ENCODE measurements at places on chromosomes 13 and 19.
A peak's percentile ranks its signal among the peaks of the same experiment; 100 is the strongest.

DNA sequence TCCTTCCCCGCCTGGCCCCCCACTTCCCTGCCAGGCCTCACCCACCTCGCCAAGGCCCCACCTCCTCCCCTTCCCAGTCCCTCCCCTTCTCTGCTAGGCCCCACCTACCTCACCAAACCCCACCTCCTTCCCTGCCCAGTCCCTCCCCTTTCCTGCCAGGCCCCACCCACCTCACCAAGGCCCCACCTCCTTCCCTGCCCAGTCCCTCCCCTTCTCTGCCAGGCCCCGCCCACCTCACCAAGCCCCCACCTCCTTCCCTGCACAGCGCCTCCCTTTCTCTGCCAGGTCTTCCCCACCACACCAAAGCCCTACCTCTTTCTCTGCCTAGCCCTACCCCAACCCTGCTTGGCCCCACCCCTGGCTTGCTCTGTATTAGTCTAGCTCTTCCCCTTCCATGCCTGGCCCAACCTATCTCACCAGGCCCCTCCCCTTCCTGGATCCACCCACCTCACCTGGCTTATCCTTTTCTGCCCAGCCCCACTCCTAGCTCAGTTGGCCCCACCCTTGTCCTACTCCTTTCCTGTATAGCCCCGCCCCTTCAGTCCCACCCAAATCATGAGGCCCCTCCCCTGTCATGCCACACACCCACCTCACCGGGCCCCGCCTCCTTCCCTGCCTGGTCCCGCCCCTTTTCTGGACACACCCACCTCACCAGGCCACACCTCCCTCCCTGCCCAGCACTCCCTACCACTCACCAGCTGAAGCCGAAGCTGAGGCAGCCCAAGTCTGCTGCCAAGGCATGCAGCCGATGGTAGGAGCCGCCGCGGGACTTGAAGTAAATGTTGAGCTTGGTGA, 16.2 kb downstream of the CERS1 start:
- no peak for DNase-seq

DNA sequence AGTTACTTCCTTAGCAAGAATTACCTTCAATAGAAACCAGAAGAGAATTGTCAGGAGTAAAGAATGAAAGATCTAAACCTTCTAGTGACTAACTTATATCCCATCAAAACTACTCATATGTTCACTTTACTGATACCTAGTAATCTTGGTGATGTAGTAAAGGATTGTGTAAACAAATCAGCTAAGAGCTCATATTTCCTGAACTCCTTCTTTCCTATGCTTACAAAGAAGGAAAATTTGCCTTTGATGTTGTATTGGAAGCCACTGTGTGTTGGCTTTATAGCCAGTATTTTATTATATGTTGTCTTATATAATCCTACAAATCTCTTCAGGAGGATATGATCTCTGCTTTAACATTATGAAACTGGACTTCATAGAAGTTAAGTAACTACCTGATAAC, 671.0 kb downstream of the PCDH9 start:
- DNase-seq = no peak

GRCh38 chr19:46466536-46467196, 4.7 kb downstream of the PNMA8A start:
- no peak for DNase-seq

GRCh38 chr19:18339723-18340122, 675 bp upstream of the PGPEP1 start:
- DNase-seq = no peak

DNA sequence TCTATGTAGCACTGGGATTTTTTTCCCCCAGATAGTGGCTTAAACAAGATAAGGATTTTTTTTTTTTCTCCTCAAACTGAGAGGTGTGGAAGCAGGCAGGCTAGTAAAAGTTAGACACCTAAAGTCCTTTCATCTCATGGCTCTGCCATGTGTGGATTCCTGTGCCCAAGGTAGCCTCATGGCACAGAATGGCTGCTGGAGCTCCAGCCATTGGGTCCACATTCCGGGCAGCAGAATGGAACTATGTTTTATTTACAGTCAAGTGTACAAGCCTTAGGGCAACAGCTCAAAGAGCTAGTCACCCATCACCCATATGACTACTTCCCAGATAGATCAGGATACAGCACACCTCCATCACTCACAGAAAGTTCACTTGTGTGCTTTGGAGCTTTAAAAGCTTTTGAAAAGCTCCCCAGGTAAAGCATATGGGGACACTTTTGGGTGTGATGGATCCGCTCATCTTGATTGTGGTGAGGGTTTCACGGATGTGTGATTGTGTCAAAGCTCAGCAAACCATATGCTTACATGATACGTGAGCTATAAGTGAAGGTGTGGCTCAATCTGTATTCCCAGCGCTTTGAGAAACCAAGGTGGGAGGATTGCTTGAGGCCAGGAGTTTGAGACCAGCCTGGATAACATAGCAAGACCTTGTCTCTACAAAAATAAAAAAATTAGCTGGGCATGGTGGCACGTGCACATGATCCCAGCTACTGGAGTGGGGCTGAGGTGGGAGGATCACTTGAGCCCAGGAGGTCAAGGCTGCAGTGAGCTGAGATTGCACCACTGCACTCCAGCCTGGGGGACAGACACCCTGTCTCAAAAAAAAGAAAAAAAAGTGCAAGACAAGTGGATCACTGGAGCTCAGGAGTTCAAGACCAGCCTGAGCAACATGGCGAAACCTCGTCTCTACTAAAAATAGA, 18.1 kb downstream of the PGLS start:
- no peak for DNase-seq

DNA sequence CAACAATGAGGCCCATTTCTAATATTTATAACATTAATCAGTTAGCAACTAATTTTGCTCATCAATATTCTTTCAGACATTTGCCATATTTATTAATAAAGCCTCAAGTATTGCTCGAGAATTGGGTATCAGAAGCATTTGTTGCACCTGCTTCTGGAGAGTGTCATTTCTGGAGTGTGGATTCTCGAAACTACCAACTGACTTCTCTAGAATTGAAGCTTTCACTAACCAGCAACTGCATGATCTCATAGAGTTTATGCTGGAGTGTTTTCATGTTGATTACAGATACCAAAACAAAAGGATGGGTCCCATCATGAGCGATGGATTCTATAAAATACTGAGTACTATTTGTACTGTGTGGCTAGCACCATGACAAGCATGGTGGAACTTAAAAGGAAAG, 121.0 kb upstream of the SLC7A1 start:
- DNase-seq = no peak

DNA sequence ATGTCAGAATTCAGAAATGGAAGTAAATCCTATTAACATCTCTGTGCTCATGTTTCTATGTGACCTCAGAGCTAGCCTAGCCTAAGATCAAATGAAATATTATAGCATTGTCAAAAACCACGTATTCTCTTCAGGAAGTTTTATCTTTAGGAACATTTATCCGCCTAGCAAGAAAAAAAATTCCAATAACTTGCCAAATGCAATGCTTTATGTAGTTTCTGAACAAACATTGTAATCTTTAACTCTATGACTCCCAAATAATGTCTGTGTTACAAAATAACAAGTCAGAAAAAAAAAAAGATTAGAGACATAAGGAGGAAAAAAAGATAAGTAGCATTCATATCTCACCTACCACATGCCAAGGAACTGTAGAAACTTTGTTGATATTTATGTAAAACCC, 18.4 kb upstream of the IPO5 start:
- no peak for DNase-seq

DNA sequence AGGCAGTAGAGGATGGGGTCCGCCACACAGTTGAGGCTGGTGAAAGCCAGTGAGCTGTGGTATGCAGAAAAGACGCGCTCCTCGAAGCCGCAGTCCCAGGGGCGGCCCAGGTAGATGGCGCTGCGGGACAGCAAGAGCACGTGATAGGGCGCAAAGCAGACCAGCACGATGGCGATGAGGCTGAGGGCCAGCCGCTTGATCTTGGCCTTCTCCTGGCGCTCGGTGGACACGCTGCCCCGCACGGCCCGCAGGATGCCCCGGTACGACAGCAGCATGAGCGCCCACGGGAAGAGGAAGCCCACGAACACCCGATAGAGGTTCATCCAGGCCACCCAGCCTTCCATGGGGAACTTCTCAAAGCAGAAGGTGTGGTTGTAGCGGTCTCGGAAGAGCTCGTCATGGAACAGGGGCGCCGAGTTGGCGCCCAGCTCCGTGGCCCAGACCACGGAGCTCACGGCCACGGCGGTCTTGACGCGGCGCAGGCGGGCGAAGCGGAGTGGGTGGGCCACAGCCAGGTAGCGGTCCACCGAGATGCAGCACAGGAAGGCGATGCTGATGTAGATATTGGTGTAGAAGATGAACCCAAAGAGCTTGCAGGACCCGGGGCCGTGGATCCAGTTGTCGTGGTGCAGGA, 6.5 kb upstream of the OPA3 start:
- DNase-seq = no peak

- DNase-seq = no peak
These were observed 11.8 kb upstream of the FBN3 start for GRCh38 chr19:8161135-8161646.

GRCh38 chr19:29881386-29881785, 60.7 kb upstream of the URI1 start:
- no peak for DNase-seq

GRCh38 chr13:113489549-113490495, 689 bp downstream of the DCUN1D2 start:
- DNase-seq = no peak

DNA sequence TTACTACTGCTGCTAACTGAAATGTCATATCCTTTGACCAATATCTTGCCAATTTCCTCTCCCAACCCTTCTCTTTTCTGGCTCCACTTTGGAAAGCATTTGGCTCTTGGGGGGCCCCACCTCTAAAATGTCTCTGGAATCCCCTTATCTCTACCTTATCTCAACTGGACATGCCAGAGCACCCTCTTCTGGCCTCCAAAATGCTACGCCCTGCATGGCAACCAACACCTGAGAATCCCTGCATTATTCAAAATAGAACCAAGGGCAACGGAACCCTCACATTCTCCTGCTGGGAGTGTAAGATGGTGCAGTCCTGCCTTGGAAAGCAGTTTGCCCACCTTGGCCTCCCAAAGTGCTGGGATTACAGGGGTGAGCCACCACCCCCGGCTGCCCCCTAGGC, 35.3 kb downstream of the CERS4 start:
- DNase-seq = no peak

GRCh38 chr19:39996218-39996810, 546 bp upstream of the ZNF546 start:
- peak; percentile 12 for DNase-seq

DNA sequence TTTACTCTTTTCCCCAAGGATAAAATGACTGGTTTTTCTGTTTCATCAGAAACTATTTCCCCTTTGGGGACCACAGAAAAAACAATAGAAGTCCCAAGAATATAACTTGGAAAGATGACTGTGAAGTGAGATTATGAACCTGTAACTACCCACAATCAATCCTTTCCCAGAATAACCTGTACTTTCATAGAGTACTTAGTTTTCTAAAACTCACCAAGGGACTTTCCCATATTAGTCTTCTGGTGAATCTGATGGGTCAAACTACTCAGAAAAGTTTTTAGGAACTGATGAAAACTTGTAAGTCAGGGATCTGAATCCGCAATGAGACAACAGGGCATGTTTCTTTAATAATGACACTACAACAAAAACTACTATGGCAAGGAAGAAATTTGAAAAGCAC, 62.6 kb downstream of the STK24 start:
- DNase-seq = no peak

GRCh38 chr19:56076498-56076897, 44.6 kb downstream of the ZNF787 start:
- DNase-seq = peak; percentile 14

- no peak for DNase-seq
These were observed 14.3 kb downstream of the ERICH4 start for GRCh38 chr19:41457241-41457640.

GRCh38 chr13:110242615-110243014, 64.3 kb downstream of the COL4A1 start:
- DNase-seq = no peak

GRCh38 chr13:50593207-50593606, 250.3 kb downstream of the DLEU7 start:
- DNase-seq = no peak

DNA sequence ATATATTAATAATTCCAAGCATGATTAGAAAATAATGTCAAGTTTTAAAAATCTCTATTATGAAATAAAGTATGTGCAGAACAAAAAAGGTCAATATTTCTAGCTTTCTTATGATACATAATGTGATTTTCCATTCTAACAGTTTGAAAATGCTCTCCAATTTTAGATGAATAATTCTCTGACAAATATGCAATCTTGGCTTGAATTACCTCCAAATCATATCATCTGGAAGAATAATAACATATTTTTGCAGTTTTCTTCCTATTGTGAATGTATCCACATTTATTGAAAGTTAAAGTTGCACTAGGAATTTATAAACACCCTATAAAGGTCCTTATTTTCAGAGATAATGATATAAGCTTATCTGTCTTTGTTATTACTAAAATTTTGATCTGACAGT, 548.5 kb upstream of the SLC10A2 start:
- DNase-seq = no peak

DNA sequence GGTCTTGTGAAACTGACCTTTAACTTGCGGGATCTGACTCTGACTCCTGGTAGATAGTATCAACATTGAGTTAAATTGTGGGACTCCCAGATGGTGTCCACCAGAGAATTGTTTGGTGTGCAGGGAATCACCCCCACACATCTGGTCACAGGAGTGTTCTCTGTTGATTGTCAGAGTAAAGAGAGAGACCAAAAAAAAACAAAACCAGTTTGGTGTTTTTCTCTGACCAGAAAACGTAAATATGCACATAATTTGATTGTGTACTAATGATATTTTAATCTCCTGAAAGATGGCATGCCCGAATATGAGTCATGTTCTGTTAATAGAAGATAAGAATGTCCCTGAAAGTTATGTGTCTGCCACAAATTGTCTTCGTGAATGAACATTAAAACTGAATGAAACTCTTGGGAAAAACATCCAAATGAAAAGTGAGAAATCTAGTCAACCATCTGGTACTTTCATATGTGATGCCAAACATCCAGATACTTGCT, 118.5 kb upstream of the GPC6 start:
- DNase-seq = no peak

DNA sequence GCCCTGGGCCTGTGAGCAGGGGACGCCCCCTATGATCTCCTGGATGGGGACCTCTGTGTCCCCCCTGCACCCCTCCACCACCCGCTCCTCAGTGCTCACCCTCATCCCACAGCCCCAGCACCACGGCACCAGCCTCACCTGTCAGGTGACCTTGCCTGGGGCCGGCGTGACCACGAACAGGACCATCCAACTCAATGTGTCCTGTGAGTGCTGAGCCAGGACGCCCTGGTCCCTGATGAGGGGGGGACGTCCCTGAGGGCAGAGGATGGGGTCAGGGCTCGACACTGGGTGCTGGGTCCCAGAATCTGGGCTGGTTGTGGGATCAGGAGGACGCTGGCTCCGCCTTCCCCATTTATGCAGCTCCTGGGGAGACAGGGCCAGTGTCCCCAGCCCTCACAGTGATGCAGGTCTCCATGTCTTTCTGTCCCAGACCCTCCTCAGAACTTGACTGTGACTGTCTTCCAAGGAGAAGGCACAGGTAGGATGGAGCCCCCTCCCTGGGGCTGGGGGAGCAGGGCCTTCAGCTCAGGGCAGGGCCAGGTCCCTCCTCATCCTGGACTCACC, 2.5 kb downstream of the SIGLEC7 start:
- no peak for DNase-seq

DNA sequence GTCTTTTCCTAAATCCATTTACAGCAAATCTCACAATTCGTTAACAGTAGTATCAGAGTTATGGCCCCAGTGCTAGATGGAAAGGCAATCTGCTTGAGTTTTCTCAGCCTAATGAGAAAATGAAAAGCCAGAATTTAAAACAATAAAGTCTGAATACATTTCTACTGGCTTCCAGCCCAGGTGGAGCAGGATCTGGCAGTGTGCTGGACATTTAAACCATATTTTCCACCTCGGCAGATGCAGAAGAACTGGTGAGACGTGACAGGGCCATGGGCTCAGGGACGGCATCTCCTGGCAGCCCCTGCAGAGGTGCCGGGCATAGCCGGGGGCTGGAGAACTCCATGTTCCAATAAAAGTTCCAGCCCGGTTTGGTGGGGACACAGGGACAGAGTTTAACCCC, 7.1 kb downstream of the SMIM7 start:
- no peak for DNase-seq
